ENCODE measurements at places on chromosomes 12 and 14. TPM values are rescaled to one million over a fixed set of nuclear protein-coding genes. Genes with fewer than 3 reads are reported as not detected.

FAM90A1 gene
- not detected for total RNA-seq

DNA sequence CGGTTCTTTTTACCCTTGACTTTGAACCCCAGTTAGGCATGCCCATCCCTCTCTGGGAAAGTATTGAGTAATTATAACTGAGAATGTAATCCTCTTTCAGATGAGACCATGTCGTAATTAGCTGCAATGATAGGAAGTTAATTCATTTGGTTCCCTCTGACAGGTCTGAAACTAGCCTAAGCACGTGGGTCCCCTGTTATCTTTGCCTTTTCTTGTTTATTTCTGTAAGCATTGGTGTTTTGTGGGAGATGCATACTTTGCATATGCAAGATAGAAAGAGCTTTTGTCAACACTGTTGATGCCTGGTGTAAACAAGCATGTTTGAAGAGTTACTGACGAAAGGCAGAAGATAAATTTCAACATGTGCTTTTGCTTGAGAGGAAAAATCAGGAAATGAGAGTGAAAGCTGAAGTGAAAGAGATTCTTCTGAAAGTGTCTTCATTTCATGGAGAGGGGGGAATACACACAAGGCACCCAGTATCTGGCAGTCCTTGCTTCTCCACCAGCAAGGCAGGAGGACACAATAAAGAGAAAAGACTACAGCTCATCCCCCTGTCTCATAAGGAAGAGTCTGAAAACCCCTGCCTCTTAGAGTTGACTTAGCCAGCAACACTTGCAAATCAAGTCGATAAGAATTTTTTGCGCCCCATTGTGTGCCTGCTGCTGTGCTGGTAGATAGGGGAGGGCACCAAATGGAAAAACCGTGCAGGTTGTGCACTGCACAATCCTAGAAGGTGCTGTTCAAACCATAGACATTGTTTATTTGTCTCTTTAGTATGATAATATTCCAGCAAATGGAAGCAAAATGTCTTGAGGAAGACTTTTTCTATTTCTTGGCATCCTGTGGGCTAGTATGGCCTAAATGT is 77.8 kb downstream of the SLC24A4 start:
- H3K36me3 ChIP-seq, result no peaks in the 10 kb centered on the region
- no peaks in the 10 kb centered on the region for H3K27me3 ChIP-seq
- DNase-seq, result no peak
- H3K4me1 ChIP-seq, result no peaks in the 10 kb centered on the region

LHX5 gene
- not detected for total RNA-seq

EXOC3L4 gene
- 10.5 TPM for total RNA-seq

CEBPE gene
- total RNA-seq, result 2.6 TPM

DNA sequence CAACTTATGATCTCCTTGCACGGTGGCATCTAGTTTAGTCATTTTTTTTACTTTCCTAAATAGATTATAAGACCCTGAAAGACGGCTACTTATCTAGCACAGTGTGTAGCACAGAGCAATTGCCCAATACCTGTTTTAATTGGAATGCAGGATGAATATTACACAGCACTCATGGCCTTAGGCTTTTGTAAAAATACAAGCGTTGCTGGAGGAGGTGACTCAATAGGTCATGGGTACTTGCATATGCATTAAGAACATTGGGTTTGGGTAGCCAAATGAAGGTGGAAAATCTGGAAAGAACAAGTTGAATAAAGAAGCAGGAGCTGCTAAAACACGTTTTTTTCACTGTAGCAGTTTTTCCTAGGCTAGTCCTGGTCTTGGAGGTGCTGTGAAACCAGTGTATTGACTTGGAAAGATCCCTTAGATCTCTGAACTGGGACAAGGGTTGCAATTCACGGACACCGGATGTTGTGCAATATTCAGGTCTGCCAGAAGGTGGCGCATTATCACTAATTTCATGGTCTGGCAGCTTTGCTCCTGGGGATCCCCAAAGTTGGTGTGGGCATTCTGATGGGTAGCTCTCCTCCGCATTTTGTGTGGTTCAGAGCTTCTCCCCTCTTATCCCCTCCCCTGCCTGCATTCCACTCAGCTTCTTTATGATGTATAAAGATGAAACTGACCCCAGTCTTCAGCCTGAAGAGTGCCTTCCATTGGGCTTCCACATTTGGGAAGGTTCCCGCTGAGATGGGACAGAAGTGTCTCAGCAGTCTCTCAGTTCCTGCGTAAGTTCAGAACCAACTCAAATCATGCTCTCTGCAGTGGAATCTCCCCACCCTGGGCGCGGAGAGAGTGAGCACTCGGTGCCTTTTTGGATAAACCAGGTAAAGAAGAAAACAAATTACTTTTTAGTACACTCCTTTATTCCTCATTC is 278.3 kb downstream of the NRXN3 start:
- DNase-seq, result no peak
- no peaks in the 10 kb centered on the region for H3K36me3 ChIP-seq
- no peak overlapping the region for H3K27ac ChIP-seq
- no peak overlapping the region for H3K4me3 ChIP-seq
